Ovary (tissue), 10 donors: ENCODE measurements at places on chromosomes 5 and 9. TPM values are rescaled to one million over a fixed set of nuclear protein-coding genes. Genes with fewer than 3 reads are reported as not detected.

DNA sequence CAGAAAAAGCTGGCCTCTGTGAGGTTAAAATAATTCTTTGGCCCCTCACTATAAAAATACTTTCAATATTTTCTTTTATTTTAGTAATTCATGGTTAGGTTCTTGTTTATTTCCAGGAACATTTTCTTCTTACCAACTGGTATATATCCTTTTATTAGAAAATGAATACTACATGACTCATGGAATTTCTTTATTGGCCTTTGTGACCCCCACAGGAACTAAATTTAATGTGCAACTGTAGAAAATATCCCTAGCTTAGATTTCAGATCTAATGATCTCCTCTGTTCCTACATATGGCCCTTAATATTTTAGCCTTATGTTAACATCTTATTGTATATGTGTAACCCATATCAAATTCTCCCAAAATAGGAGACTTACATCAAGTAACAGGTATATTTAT is 429.9 kb downstream of the NR2F1-AS1 start:
- no peak overlapping the region for H3K4me3 ChIP-seq
- H3K27ac ChIP-seq: no peak overlapping the region
- DNase-seq: no peak
- H3K4me1 ChIP-seq: peaks cover 4% of the 10 kb centered on the region

DNA sequence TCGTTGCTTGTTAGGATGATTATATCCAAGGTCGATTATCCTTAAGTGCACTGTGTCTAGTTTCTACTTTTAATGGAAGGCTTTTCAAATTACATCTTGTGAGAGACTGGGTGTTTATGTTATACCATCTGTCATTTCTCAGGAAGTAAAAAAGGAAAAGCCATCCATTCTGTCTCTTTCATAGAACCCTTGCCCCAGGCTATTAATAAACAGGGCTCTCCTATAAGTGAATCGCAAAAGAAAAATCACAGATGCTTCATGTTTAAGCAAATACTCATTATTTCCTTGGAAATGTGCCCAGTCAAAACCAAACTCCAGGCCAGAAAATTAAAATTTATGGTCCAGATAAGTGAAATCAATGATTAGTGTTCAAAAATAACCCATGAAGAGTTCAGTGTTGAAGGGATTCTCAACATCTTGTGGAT is 58.1 kb downstream of the STARD4 start:
- no peaks in the 10 kb centered on the region for H3K36me3 ChIP-seq
- no peaks in the 10 kb centered on the region for H3K27me3 ChIP-seq
- no peak overlapping the region for H3K27ac ChIP-seq

GRCh38 chr5:95760273-95761191 is 29.4 kb downstream of the RHOBTB3 start:
- DNase-seq: no peak
- H3K36me3 ChIP-seq: no peaks in the 10 kb centered on the region
- H3K4me3 ChIP-seq: no peak overlapping the region
- H3K4me1 ChIP-seq: peaks cover 16% of the 10 kb centered on the region
- no peak overlapping the region for H3K27ac ChIP-seq
- no peaks in the 10 kb centered on the region for H3K27me3 ChIP-seq

The FBXW5 gene
- 60.5 TPM for total RNA-seq

The IL12B gene
- not detected for total RNA-seq

The CD72 gene
- 1.2 TPM for total RNA-seq

The RNF130 gene
- 68.9 TPM for total RNA-seq

The FGF1 gene
- total RNA-seq: 0.73 TPM
